ENCODE measurements at places on chromosomes 12 and 14.

DNA sequence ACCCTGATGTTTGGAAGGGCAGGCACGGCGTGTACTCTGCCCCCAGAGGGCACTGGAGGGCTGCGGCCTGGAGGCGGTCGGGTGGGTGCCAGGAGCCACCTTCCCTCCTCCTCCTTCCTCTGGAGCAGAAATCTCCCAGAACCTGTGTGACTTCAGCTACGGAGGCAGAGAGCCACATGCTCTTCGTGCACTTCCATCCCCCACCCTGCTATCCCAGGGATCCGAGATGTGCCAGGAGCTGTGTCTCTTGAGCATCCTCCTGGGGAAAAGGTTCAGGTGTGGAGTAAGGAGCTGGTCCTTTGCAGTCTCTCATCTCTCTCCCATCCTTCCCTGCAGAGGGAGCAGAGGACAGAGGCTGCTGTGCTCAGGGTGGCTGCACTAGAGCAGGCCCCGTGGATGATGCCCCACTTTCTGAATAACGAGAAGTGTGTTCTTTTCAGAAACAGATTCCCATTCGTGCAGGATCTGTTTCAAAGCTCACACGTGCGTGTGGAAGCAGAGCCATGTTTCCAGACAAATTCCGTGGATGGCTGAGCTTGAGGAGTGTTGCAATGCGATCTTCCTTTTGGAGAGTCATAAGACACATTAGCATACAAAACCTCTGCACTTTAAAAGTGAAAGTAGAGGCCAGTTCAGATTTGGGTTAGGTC is 162.9 kb downstream of the ADGRD1 start:
- no peak for DNase-seq

- DNase-seq, result peak; percentile 10
Observed at GRCh38 chr12:121334513-121335343, 17.5 kb downstream of the ANAPC5 start.

- DNase-seq, result no peak
Observed at GRCh38 chr12:124380796-124381455, 86.0 kb downstream of the RFLNA start.

- no peak for DNase-seq
Observed at GRCh38 chr12:93085383-93086287, 156.5 kb upstream of the EEA1 start.

GRCh38 chr12:91811481-91812287 is 334.0 kb downstream of the BTG1 start:
- peak; percentile 15 for DNase-seq

- no peak for DNase-seq
Observed at GRCh38 chr14:103882503-103883262, 35.3 kb upstream of the PPP1R13B start.

- DNase-seq, result no peak
Observed at GRCh38 chr12:6928022-6928702, 403 bp downstream of the ATN1 start.

DNA sequence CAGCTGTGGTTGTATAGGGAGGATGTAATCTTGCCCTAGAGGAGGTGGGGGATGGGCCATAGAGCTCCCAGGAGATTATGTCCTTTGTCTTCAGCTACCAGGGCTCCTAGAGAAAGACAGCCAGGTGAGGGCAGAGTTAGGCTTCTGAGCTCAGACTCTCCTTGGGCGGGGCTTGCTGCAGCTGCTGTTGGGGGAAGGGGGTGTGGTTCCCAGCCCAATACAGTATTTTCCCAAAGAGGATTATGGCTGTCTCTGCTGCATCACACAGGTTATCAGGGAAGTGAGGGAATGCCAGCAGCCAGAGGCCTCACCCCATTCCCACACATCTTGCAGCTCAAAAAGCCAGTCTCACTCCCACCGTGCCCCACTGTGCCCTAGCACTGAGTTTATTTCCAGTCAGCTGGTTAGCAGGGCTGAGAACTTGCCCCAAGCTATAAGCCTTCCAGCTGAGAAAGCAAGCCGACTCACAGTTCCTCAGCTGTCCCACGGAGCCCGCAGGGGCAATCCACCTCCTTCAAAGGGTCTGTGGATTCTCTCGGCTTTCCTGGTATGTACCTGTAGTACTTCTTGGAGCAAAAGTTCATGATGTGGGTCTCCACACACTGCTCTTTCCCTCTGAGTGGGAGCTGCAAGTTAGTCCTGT is 217.3 kb upstream of the CPNE8 start:
- DNase-seq, result no peak

DNA sequence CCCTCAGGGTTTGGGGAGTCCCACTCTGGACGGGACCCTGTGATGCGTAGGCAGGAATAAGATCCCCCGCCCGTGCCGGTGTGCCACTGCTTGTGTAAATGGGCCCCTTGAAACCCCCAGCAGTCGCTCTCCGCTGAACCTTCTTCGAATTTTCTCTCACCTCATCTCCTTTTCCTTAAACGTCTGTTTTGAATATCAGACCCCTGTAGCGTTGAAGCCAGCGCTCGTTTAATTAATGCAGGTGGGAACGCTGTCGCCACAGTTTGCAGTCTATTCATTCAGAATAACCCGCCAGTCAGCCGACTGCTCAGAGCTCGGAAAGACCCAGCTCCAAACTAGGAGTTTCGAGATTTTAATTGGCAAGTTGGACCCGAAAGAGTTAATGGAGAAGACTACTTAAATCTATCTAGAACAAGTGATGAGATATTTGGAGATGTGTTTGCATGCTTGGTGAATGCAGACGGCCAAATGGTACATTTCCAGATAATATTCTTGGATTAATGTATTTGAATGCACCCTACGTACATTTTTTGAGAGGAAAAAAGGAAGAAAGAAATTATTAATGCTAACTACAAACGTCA is 739 bp upstream of the PPP2R5E start:
- DNase-seq, result no peak

DNA sequence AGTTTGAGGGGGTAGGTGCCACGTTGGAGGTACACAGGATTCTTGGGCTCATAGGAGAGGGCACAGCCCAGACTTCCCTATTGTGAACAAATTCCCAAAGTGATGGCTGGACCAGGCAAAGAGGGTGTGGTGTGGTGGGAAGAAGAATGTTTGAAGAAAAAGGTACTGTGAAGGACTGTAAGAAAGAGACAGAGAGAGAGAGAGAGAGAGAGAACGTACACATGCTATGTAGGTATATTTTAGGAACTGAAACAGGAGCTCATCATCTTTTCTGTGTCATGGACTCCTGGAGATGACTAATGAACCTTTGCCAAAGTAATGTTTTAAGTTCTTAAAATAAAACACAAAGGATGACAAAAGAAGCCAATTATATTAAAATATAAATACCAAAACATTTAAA is 24.5 kb downstream of the SLC17A8 start:
- no peak for DNase-seq

- no peak for DNase-seq
Observed at GRCh38 chr12:12909228-12909994, 18.0 kb downstream of the GPRC5A start.

GRCh38 chr12:122022393-122023338 is 982 bp downstream of the BCL7A start:
- no peak for DNase-seq

DNA sequence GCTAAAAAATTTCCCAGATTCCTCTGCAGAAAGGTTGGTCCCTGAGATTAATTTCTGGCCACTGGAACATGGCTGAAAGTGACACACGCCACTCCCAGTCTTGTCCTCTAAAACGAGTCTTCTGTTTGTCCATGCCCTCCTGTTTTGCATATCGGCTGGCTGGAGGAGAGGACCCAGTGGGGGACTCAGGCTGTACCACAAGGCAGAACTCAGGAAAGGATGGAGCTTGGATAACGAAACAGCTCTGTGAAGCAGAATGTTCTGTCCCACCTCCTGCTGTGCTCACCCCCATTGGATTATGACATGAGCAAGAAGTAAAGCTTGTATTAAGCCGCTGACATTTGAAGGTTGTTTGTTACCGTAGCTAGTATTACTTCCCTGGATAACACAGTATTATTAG is 856.2 kb downstream of the BCL11B start:
- DNase-seq, result no peak

GRCh38 chr12:129076441-129077320 is 223.4 kb downstream of the GLT1D1 start:
- no peak for DNase-seq

GRCh38 chr14:71380271-71380670 is 473.0 kb downstream of the PCNX1 start:
- no peak for DNase-seq

DNA sequence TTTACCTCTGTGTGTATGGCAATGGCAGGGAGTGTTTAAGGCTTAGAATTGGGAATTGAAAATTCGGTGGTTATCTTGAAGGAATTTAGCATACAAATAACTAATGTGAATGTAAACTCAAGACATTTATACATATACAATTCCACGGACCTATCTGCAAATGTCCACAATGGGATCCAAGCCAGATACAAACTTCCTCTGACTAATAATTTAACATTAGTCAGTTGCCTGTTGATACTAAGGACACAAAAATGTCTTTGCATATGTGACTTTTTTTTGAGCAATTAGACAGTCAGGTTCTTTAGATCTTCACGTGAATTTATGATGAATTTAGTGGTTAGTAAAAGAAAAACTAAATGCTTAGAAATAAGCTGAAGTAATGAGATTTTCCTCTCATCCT is 40.5 kb downstream of the ESR2 start:
- peak; percentile 62 for DNase-seq

DNA sequence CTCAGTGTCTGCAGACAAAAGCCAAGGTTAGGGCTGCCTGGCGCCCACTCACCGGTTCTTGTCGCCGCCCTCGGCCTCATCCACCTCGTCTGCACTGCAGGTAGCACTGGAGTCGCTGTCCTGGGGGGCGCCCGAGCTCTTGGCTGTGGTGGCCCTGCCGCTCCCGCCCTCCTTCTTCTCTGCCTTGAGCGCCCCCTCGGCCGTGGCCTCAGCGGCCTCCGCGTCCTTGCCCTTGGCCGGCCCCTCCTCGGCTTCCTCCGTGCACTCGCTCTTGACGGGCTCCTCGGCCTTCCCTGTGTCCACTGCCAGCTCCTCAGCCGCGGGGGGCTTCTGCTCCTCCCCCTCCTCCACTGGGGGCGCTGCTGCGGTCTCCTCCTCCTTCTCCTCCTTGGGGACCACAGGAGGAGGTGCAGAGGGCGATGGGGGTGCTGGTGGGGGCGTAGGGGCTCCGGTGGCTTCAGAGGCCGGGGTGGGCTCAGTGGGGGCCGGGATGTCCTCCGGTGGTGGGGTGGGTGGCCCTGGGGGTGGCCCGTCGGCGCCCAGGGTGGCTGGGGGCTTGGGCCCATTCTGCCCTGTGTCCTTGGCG is 77.2 kb downstream of the RFLNA start:
- DNase-seq, result no peak
